Adrenal gland (tissue), 19 donors: ENCODE measurements at places on chromosomes 12 and 14. TPM values are rescaled to one million over a fixed set of nuclear protein-coding genes. Genes with fewer than 3 reads are reported as not detected.

Gene AP4S1
- 4.4 TPM for total RNA-seq

- no peak overlapping the region for H3K4me3 ChIP-seq
- peak; percentile 26 for DNase-seq
- H3K27me3 ChIP-seq, result no peaks in the 10 kb centered on the region
Observed at GRCh38 chr12:119208626-119209061, 29.9 kb downstream of the HSPB8 start.

- DNase-seq, result no peak
- H3K4me3 ChIP-seq, result no peak overlapping the region
- no peaks in the 10 kb centered on the region for H3K36me3 ChIP-seq
- no peak overlapping the region for H3K27ac ChIP-seq
Observed at GRCh38 chr14:22200977-22201605, 387.9 kb downstream of the DAD1 start.

- DNase-seq, result no peak
- no peaks in the 10 kb centered on the region for H3K36me3 ChIP-seq
- H3K4me1 ChIP-seq, result no peaks in the 10 kb centered on the region
- H3K27ac ChIP-seq, result no peak overlapping the region
- no peak overlapping the region for H3K4me3 ChIP-seq
Observed at GRCh38 chr14:76109087-76109880, 42.4 kb upstream of the GPATCH2L start.

GRCh38 chr14:105015905-105016304, 5.0 kb downstream of the CDCA4 start:
- peaks cover 7% of the 10 kb centered on the region for H3K4me1 ChIP-seq
- no peaks in the 10 kb centered on the region for H3K27me3 ChIP-seq
- H3K36me3 ChIP-seq, result no peaks in the 10 kb centered on the region
- DNase-seq, result no peak
- H3K27ac ChIP-seq, result no peak overlapping the region

DNA sequence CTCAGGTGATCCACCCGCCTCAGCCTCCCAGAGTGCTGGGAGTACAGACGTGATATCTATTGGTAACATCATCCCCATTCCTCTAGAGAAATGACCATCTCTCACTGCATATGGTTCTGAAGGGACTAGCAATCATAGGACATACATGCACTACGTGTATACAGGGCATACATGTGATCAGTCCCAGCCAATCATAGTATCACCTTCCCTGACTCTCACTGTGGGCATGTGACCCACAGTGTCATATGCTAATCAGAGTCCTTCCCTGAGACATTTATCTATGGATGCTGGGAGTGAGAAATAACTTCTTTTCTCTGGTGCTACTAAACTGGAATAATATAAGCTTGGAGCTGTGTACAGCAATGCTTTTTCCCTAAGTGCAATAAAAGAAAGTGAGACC, 12.1 kb upstream of the FBXW8 start:
- H3K4me3 ChIP-seq, result no peak overlapping the region
- no peak for DNase-seq
- H3K27me3 ChIP-seq, result no peaks in the 10 kb centered on the region

Gene FERMT2
- total RNA-seq, result 39.0 TPM

- H3K27ac ChIP-seq, result no peak overlapping the region
- DNase-seq, result no peak
- no peaks in the 10 kb centered on the region for H3K27me3 ChIP-seq
- H3K36me3 ChIP-seq, result no peaks in the 10 kb centered on the region
Observed at GRCh38 chr12:91379051-91379775, 196.6 kb upstream of the DCN start.

- DNase-seq, result peak; percentile 48
- H3K4me1 ChIP-seq, result peaks cover 17% of the 10 kb centered on the region
- H3K27me3 ChIP-seq, result no peaks in the 10 kb centered on the region
- peaks cover 20% of the 10 kb centered on the region for H3K36me3 ChIP-seq
Observed at GRCh38 chr14:35406506-35407305, 2.2 kb upstream of the NFKBIA start.

DNA sequence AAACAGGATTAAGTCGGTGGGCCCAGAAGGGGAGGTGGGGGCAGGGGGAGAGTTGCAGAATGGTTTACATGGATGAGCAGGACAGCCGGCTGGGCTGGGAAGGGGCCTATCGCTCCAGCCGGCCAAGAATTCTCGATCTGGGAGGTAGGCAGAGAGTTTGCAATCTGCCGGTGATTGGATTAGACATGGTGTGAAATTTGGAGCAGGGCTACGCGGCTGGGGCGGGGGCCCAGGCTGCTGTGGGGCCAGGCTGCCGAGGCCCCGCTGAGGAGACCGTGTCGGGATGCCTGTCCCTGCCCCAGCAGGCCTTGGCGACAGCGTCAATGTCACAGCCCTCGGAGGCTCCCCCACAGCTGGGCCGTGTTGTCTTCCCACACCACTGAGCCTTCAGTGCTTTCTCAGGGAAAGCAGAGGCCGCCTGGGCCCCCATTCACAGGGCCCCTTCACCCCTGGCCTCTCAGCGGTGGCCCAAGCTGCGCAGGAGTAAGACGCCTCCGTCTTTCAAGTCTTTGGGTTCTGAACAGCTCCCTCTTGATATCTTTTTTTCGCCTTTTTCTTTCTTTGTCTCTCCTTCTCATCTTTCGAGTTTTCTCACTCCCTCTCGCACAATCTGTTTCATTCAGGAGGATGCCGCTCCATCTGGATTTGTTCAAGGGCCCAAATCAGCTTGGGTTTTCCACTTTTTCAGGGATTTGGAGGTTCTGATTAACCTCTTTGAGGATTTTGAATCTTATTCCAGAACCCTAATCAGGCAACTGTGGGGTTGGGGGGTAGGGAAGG, 117.5 kb upstream of the PARP11 start:
- H3K27me3 ChIP-seq, result no peaks in the 10 kb centered on the region
- H3K4me3 ChIP-seq, result no peak overlapping the region
- no peaks in the 10 kb centered on the region for H3K36me3 ChIP-seq
- no peak overlapping the region for H3K27ac ChIP-seq
